ENCODE measurements at places on chromosomes 1 and 21.

GRCh38 chr1:84869720-84870119 lies 23.3 kb downstream of the LPAR3 start:
- no peak for DNase-seq

DNA sequence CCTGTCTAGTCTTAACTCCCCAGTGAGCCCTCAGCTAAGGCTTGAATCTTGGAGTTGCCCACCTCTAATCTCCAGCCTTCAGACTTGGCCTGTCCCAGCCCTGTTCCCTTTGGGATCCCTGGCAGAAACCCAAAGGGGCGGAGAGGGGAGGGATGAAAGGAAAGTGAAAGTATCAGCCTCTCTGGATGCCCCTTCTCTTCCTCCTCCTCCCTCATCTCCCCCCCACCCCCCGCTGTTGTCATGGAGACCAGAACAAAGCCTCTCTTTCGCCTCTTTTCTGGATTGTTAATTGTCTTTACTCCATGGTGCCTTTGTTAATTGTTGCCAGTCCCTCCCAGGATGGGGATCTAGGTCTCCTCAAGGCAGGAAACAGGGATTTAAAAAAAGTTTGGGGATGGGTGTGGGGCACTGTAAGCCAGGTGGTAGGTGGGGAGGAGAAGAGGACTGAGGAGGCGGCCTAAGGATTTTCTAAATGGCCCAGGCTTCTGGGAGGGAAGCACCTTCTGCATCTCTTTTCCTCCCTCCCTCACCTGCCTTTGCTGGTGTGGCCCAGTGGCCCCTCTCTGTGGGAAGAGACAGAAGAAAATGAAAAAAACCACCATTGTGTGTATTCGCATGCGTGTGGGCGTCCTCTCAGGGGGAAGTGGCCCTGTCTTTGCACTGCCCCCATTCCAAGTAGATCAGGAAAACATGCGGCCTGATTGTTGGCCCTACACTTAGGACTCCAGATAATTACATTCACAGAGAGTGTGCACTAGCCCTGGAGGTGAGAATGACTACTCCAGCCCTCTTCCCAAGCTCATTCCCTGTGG lies 7.5 kb upstream of the SOX13 start:
- DNase-seq = peak; percentile 64

DNA sequence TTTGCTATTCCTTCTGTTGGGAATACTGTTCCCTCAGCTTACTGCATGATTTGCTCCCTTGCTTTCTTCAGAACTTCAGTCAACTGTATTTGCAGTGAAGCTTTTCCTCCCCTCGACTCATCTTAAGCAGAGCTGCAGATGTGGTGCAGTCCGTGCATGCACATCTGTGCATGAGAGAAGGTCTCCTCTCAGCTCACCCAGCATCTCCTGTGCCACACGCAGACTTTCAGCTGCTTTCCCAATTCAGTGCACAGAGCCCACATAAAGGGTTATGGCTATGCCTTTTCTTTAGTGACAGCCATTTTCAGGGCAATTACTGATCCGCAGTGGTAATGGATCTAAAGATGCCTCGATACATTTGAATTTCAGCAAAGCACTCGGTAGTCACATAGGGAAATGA lies 13.5 kb upstream of the NTPCR start:
- no peak for DNase-seq

DNA sequence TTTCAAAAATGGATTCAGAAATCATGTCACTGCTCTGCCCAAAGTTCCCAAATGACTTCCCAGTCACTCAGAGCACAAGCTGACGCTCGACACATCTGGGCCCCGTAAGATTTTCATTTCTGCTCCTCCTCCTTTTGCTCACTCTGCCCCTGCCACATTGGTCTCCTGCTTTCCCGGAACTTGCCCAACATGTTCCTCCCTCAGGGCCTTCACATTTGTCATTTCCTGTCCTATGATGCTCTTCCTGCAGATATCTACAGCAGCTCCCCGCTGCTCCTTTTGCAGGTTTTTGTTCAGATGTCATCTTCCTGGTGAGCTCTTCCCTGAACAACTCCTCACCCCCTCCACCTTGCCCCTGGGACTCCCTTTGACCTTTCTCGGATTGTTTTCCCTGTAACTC lies 58.5 kb upstream of the IVNS1ABP start:
- no peak for DNase-seq

- no peak for DNase-seq
These were observed 27.1 kb upstream of the RUNX3 start for GRCh38 chr1:24957016-24957807.

GRCh38 chr1:203511930-203512329 lies 18.0 kb downstream of the OPTC start:
- no peak for DNase-seq

- no peak for DNase-seq
These were observed 30.7 kb downstream of the ITPKB start for GRCh38 chr1:226708342-226708780.

GRCh38 chr1:2320006-2320405 lies 71.3 kb downstream of the MORN1 start:
- DNase-seq = peak; percentile 53

GRCh38 chr1:166908942-166909341 lies 32.9 kb upstream of the TADA1 start:
- no peak for DNase-seq

DNA sequence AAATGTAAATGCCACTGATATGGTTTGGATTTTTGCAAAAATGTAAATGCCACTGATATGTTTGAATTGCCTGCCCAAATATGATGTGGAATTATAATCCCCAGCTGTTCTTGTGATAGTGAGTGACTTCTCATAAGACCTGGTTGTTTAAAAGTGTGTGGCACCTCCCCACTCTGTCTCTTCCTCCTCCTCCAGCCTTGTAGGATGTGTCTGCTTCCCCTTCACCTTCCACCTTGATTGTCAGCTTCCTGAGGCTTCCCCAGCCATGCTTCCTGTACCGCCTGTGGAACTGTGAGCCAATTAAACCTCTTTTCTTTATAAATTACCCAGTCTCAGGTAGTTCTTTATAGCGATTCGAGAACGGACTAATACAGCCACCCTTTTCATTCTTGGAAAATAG lies 1.3 kb upstream of the CCT8 start:
- DNase-seq = no peak

DNA sequence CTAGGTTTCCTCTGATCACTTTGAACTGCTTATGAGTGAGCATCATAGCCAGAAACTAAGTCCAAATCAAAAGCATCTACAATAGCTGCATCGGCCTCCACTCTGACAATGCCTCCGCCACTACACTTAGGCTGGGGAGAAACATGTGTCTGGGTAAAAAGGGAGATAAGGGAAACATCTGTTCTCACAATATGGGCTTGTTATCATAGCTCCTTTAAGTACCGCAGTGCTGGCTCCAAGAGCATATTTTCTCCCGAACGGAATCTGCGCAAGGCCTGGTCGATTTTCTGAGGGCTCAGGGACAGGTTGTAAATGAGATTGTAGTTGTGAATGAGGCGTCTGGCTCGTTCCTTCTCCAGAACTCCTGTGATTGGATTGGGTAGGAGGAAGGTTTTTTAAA lies 63.9 kb upstream of the CYP2J2 start:
- no peak for DNase-seq

- no peak for DNase-seq
These were observed at the start of gene KCNK2 for GRCh38 chr1:215082532-215083382. Gene KCNK2 (plus strand): TSS chr1:215082737. CDS start chr1:215083386, 649 bp downstream.

DNA sequence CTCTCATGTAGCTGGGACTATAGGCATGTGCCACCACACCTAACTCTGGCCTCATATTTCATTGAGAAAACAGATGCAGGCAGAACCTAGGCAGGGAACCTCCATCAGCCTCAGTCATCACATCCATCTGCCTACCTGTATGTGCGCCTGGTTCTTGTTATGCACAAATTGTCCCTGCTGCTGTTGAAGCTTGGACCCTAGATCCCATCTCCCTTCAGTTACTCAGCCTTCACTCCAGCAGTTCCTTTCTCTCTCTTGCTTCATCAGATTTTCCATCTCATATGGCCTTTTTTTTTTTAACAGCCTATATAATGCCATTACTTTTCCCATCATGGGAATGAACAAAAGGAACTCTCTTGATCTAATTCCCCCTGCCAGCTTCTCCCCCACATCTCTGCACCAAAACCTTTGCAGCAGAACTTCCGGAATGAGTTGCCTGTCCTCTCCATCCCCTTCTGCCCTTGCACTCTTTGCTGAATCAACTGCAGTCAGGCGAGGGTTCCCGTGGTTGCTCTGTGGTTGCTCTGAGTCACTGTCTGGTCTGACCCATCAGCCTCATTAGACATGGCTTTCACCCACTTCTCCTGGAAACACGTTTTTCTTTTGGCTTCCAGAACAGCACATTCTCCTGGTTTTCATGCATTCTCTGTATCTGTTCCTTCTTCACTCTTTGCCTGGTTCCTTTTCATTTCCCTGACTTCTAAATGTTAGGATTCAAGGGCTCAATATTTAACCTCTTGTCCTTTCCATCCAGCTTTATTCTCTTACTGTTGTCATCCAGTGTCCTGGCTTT lies 41.5 kb downstream of the UBE4B start:
- DNase-seq = no peak

GRCh38 chr1:34320053-34320669 lies 143.5 kb downstream of the C1orf94 start:
- no peak for DNase-seq

- DNase-seq = no peak
These were observed 145.5 kb downstream of the TIAM1 start for GRCh38 chr21:31198575-31198974.

DNA sequence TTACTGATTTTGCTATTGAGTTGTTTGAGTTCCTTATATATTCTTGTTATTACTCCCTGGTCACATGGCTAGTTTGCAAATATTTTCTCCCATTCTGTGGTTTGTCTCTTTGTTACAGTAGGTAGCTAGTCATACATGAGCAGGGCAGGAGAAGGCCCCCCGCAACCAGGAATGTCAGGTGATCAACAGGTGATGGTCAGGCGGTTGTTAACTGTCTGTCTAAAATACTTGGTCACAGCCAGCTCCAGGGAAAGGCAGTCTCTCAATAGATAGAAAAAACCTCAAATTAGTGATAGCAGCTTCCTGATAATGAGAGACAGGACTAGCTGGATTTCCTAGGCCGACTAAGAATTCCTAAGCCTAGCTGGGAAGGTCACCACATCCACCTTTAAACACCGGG lies 217.9 kb downstream of the RHOU start:
- no peak for DNase-seq

DNA sequence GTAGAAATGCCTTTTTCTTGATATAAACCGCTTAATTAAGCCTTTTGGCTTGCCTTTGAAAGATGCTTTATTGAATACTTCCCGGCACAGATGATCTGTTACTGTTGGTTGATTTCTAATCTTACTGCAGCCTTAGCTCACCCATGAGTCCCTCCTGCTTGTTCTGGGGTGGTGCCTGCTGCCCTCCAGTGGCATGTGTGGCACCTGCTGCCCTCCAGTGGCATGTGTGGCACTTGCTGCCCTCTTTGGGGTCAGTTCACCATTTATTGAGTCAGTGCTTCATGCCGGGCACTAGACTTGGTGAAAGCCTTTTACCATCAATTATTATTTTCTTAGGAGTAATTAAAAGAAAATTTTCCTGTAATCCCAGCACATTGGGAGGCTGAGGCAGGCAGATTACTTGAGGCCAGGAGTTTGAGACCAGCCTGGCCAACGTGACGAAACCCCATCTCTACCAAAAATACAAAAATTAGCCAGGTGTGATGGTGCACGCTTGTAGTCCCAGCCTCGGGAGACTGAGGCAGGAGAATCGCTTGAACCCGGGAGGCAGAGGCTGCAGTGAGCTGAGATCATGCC lies 54.3 kb downstream of the ADARB1 start:
- DNase-seq = peak; percentile 76

DNA sequence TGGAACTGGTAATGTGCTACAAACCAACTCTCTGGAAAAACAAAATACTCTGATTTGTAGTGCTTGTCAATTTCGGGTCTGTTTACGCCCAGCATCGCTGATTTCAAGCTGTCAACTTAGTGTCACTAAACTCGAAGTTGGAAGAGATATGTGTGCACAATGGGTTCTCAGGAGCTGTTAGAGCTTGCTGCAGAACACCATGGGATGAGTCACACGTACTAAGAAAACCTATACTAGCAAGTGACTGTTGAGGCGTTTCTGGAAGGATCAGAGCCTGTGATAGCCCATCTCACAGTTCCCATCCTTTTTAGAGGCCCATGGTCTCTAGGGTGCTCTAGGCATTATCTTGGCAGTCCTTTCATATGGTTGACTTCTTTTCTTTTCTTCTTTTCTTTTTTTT lies 14.3 kb downstream of the GMEB1 start:
- no peak for DNase-seq

DNA sequence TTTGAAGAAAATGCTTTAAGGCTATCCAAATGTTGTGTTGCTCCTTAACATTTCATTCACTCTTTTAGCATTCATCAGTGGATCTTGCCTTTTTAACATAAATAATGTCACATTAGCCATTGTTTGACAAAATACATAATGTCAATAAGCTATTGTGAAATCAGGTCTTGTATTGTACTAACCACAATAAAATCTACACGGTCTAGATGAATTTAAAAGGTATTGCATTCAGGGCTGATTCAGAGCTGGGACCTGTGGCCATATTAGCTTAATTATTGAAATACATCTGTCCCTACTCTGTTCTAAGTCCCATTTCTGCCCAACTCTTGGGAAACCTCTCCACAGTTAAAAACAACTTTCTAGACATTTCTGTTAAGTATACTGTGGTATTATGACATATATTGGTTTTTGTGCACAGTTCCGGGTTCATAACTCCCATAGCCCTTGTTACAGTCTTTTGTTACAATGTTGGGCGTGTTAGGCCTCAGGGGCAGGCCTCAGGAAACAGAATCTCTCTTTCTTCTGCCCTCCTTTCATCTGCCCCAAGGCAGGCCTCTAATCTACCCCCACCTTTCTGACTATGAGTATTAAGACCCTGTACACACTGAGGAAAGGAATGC lies 44.7 kb upstream of the CITED4 start:
- no peak for DNase-seq

GRCh38 chr1:70627910-70628309 lies 216.8 kb downstream of the CTH start:
- no peak for DNase-seq

GRCh38 chr1:116515702-116516101 lies 55.1 kb downstream of the CD58 start:
- no peak for DNase-seq

- DNase-seq = no peak
These were observed 282.9 kb downstream of the PTPRU start for GRCh38 chr1:29519108-29519787.

DNA sequence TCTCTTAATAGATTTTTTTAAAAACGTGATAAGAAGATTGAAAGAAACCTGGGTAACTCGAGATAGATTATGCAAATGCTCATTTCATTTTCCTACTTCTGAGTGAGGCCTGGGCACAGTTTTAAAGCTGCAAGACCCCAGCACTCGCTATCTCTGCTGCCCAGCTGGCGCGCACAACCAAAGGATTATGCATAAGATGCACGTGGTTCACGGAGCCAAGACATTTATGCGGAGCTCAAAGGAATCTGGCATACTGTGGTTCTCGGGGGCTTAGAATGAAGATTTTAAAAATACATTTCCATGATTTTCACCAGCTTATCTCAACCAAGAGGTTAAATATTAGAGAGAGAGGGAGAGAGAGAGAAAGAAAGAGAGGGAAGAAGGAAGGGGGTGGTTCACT lies 210.9 kb downstream of the DSCAM start:
- no peak for DNase-seq

DNA sequence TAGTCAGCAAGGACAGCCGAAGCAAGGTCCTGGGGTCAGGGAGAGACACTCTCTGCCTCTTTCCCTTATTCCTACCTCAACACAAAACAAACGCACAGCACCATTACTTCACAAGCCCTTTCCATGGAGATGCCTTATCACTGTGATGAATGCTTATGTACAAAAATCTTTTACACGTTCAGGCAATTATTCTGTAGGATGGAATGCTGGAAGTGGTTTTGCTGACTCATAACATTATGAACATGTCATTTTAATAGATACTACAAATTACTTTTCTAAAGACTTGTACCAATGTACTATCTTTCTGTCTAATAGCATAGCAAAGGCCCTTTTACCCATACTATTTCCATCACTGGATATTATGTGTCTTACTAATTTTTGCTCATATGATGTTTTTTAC lies 98.4 kb downstream of the TTLL7 start:
- no peak for DNase-seq

Measured in left ventricle myocardium inferior (tissue), 1 donor.